ENCODE measurements at places on chromosomes 4 and X.

- DNase-seq: no peak
Measured at GRCh38 chr4:186134257-186134656, 29.8 kb downstream of the FAM149A start.

DNA sequence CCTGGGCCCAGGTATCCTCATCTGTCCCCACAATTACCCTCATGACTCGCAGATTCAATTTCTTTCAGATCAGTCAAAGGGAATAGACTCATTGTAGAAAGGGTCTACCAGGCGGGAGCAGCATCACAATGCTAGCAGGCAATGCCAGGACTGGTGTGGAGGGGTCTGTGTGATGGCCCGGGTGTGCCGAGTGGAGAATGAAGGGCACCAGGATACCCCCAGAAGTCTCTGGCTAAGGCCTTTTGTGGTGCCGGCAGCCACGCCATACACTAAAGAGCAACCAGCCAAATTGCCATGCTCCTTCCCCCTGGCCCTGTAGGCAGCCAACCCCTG is 37.9 kb upstream of the RASL11B start:
- DNase-seq: no peak

DNA sequence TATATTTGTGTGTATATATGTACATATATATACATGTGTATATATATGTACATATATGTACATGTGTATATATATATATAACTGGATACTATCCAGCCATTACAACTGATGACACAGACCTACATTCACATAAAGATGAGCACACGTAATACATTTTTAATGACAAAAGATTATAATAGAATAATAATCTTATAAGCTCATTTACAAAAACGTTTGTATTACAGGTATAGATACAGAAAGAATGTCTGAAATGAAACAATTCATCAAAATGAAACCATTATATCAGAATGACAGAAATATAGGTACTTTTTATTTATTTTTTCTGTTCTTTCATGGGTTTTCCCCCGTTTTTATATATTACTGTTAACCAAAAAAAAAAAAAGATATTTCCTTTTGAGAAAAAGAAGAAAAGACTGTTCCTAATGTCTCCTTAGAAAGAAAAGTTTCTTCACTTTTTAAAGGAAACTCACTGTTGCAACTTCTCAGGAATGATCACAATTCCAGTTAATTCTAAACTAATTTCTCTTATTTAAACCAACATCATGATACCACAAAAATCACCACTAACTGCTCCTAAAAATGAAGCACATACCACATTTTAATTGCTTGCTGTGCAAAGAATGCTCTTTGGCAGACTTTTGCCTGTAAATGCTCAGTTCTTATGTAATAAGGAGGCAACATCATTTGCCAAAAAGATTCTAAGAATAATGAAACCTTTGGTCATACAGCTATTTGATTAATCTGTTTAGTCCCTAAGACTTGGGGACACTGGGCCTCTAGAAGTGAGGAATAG is 18.9 kb downstream of the LEF1 start:
- no peak for DNase-seq

- DNase-seq: no peak
Measured at GRCh38 chr4:16794816-16795445, 103.5 kb downstream of the LDB2 start.

GRCh38 chr4:27917381-27917780 is 1056.7 kb downstream of the STIM2 start:
- no peak for DNase-seq

DNA sequence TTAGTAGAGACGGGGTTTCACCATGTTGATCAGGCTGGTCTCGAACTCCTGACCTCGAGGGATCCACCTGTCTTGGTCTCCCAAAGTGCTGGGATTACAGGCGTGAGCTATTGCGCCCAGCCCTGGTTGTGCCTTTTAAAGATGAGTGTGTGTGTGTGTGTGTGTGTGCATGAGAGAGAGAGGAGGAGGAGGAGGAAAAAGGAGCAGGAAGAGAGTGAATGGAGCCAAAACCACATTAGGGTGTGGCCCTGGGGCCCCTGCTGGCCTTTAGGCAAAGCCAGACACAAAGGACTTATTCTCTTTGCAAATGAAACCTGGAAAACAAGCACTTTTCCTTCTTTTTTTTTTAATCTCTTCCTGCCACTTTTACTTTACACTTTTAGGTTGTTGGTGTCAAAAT is 48.2 kb upstream of the KLF3 start:
- no peak for DNase-seq

DNA sequence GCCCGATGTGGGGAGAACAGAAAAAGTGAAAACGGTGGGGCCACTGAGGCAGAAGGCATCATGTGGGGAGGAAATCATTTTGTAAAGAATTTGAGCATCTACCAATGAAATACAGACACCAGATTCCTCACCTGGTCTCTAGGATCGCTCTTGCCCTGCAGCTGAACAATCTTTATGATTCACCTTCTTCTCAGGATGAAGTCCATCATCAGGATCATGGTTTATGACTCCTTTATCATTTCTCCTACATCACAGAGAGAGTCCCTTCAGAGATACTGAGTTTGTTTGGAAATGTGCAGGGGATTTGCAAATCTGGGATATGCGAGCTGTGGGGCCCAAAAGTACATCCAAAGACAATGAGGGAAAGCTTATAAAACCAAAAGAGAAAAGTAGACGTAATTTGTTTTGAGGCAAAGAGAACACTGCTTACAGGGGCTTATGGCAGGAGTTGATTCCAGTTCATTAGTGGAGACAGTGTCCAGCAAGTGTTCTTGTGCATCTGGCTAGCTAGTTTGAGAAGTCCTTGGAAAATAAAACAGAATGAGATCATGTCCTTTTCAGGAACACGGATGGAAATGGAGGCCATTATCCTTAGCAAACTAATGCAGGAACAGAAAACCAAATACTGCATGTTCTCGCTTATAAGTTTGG is 15.3 kb upstream of the ANXA5 start:
- DNase-seq: no peak

GRCh38 chr4:181525634-181526033 is 717.6 kb upstream of the TENM3 start:
- no peak for DNase-seq

DNA sequence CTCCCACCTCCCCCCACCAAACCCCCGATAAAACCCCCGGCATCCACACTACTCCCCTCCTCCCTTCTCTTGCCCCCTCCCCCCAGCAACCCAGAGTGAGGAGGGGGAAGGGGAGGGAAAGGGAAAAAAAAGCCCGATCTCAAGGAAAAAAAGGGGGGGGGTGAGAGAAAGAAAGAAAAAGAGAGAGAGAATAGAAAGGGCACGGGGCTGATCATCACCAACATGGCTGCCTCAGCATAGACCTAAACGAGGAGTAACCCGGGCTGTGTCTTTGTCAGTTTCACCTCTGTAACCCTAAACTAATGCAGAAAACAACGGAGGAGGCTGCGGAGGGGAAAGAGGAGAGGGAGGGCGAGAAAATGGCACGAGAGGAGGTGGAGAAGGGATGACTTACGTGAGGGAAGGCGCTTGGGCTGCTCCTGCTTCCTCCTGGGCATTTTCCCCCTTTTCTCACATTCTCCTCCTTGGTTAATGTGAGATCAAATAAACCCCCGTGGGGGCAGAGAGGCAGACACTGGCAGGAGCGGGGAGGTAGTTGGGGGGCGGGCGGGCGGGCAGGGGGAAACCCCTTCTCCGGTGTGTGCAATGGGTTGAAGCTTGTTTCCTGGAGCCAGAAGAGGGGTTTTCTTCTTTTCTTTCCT is 532 bp downstream of the ZNF827 start:
- no peak for DNase-seq

GRCh38 chrX:120377715-120378114 is 15.8 kb downstream of the ATP1B4 start:
- no peak for DNase-seq

DNA sequence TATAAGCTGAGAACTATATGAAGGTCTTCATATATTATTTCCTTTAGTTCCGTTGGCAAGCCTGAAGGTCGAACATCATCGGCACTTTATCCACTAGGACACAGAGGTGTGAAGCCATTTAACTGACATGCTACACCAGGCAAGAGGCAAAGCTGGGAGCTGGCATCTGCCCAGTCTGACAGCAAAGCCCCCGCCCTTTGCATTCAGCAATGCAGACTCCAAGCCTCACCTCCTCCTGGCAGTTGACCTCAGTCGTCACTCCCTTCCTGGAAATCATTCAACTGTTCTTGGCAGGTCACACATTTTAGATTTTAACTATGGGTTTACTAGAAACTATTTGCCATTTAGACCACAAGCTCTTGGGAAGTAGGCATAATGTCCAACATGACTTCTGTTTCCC is 135.8 kb upstream of the FRG1 start:
- no peak for DNase-seq

DNA sequence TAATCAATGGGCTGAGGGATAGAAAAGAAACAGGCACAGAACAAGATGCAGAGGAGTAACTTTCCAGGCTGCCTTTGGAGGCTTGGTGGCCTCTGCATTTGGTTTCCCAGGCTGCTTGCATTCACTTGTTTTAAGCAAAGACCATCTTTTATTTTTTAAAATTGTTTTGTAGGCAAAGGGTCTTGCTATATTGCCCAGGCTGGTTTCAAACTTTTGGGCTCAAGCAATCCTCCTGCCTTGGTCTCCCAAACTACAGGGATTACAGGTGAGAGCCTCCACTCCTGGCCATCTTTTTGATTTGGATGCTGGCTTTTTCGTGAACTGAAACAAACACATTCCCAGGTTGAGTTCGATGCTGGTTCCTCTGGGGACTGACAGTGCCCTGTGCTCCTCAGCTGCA is 74.1 kb downstream of the SLC9A6 start:
- DNase-seq: no peak

DNA sequence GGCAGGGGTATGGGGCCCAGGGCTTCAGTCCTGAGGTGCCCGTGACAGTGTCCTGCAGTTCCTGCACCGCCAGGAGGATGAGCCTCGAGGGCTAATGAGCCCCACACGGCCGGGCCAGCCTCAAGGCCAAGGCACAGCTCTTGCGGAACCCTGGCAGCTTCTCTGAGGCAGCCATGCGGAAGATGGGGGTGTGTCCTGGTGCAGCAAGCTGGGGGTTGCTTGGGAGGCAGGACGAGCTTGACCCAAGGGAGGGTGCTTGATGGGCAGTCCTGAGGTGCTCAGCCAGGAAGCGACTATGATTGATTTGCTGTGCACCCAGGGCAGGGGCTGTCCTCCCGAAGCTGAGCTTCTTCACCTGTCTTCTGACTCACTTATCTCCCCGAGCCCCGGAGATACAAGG is 9.1 kb upstream of the FGFR3 start:
- no peak for DNase-seq

GRCh38 chr4:69888336-69888735 is 28.4 kb upstream of the SULT1E1 start:
- no peak for DNase-seq

GRCh38 chr4:167831855-167832254 is 260.5 kb upstream of the ANXA10 start:
- DNase-seq: no peak

- no peak for DNase-seq
Measured at GRCh38 chrX:56281789-56282188, 49.6 kb downstream of the KLF8 start.

DNA sequence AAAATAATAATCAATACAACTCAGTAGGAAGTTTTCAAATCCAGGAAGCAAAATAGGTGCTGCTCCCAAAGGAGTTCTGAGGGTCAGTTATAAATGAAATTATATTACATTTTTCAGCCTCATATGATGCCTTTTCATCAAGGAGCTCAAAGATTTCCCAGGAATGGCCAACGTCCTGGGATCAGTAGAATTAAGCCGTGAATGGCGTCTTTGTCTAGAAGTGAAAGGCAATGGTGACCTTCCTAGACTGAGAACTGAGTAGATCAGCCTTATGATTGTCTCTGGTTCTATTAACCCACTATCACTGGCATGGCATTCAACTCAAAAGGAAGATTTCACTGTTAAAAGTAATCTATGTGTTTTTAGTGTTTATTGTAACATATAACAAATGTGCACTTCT is 74.4 kb downstream of the ENOX2 start:
- DNase-seq: no peak

DNA sequence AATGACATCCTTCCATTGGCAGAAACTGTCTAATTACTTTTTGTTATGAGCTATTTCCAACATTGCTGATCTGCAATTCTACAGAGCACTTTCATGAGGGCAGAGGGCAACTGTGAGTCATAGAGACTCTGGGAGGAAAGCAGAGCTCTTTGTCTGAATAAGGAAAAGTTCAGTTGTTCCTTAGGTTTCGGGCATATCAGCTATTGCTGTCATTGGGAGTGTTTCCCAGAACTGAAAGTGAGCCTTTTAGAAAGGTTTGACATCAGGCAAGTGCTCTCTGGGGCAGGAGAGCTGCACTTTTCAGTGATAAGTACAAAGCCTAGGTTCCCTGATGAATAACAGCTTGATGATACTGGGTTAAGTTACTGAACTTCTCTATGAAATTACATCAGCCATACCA is 119.2 kb upstream of the EDNRA start:
- no peak for DNase-seq

DNA sequence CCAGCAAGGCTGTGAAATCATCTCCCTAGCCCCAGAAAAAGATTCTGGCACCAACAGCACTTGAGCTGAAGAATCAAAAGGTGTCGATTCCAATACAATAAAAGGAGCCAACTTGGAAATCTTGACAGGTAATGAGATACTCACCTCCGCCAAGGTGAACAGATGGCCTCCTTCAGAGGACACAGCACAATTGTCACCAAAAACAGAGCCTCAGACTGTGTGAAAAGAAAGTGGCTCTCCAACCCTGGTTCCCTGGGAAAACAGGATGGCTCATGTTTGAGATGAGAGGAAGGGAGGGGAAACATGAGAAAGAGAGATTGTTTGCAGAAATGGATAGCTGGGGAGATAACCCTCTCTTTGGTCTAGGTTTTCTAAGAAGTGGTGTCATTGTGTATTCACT is 168.9 kb downstream of the HS3ST1 start:
- no peak for DNase-seq

- DNase-seq: no peak
Measured at GRCh38 chr4:138845054-138845453, 170.5 kb upstream of the NOCT start.

DNA sequence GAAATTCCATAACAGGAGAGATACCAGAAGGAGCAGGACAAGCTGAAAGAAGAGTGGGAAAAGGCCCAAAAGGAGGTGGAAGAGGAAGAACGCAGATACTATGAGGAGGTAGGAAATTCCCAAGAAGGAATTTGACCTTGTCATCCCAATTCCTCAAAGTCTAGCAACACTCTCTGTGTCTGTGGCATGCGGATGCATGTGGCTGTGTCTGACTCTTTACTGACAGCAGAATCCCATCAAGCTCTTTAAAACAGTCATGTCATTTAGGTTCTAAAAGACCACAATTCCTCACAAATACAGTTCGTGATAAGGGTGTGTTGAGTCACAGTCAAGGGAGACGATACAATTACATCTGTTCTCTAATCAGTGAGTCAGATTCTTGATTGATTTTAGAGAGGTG is 68.5 kb downstream of the PHOX2B start:
- no peak for DNase-seq

DNA sequence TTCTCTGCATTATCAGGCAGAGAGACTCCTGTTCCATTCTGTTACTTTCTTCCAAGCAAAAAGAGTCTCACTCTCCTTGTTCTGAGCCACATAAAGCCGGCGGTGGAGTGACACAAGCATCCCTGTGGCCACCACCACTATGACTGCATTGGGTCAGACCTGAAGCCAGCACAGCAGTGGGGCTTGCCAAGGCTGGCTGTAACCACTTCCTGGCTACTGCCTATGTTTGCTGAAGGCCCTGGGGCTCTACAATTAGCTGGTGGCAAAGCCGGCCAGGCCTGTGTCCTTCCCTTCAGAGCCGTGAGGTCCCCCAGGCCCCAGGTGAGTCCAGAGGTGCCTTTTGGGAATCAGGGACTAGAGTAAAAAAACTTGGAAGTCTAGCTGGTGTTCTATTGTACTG is 31.8 kb downstream of the PLAC8 start:
- DNase-seq: no peak
